ENCODE measurements at places on chromosomes 5 and 9.

GRCh38 chr5:56910210-56910965, 992 bp downstream of the SETD9 start:
- peak; percentile 64 for DNase-seq

DNA sequence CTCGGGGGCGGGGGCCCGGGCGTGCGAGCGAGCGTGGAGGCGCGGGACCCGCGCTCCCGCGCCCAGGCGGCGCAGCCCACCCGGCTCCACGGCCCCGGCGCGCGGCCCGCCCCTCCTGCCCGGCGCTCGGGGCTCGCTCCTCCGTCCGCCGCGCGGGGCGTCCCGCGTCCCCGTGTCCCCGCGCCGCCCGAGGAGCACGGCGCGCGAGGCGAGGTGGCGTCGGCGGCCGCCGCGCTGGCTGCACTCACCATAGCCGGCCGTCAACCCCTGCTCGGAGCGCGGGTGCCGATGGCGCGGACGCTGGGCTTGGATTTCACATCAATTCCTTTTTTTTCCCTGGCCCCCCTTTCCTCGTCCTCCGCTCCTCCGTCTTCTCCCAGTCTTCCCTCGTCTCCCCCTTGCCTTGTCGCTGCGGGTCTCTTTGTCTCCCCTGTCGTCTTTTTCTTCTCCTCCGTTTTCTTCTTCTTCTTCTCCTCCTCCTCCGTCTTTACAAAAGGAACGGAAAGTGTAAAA, 494 bp downstream of the PTCH1 start:
- DNase-seq: peak; percentile 19

DNA sequence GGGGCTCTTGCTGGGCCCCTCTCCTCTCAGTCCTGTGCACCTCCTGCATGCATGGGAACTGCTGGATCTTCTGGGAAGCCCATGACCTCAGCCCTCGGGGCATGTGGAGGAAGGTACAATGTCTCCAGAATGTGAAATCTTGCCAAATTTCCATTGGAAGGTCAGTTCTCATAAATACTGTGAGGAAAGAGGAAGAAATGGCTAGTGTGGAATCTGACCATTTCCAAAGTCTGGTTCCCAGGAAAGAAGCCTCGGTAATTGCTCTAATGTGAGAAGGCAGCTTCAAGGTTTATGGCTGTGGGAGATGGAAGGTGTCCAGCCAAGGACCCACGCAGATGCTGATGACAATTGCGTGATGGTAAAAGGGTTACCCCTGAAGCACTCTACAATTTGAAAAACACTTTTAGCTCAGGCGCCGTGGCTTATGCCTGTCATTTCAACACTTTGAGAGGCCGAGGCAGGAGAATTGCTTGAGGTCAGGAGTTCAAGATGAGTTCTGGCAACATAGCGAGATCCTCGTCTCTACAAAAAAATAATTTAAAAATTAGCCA, 8.1 kb upstream of the IL17B start:
- peak; percentile 57 for DNase-seq

DNA sequence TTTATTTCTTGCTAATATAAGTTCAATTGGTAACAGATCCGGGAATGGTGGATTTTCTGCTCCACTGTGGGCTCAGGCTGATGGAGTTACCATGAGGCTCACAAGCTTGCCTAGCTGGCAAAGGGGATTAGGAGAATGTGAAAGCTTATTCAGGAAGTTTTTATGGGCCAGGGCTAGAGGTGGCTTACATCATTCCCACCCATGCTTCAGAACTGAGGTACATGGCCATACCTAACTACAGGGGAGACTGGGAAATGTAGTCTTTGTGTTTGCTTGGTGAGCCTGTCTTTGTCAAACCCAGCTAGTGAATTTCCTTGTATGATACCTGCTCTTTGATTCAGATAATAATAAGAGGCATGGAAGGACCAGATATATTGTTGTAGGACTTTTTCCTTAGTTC, 105.9 kb upstream of the DHFR start:
- no peak for DNase-seq

DNA sequence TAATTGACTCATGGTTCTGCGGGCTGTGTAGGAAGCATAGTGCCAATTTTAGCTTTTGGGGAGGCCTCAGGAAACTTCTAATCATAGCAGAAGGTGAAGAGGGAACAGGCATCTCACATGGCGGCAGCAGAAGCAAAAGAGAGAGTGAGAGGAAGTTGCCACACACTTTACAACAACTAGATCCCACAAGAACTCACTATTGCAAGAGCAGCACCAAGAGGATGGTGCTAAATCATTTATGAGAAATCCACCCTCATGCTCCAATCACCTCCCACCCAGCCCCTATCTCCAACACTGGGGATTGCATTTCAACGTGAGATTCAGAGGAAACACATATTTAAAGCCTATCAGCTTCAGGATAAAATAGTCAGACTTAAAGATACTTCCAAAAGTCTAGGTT, 36.1 kb upstream of the LPAR1 start:
- no peak for DNase-seq

DNA sequence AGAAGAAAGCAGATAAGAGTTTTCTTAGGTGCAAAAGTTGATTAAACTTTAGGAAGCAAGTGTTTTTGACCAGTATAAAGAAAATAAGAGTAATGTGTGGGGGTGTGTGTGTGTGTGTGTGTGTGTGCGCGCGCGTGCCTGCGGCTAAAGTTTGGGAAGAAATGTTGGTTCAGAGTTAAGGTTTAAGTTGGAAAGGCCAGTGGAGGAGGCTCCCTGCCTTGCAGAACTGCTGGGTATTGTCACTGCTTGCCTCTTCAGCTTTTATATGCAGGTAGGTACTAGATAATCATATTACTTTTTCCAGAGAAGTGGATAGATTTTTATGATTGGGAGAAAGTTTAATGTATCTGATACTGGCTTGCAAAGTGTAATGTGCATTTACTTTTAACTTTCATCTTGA, 2.0 kb downstream of the PIK3R1 start:
- no peak for DNase-seq

- no peak for DNase-seq
These were observed 273.5 kb upstream of the PCSK5 start for GRCh38 chr9:75616841-75617566.

All from fibroblast of skin of back (primary cell).